ENCODE measurements at places on chromosomes 5 and 9.

- peak; percentile 8 for DNase-seq
Measured at GRCh38 chr5:157857816-157858526, 974 bp downstream of the CLINT1 start.

DNA sequence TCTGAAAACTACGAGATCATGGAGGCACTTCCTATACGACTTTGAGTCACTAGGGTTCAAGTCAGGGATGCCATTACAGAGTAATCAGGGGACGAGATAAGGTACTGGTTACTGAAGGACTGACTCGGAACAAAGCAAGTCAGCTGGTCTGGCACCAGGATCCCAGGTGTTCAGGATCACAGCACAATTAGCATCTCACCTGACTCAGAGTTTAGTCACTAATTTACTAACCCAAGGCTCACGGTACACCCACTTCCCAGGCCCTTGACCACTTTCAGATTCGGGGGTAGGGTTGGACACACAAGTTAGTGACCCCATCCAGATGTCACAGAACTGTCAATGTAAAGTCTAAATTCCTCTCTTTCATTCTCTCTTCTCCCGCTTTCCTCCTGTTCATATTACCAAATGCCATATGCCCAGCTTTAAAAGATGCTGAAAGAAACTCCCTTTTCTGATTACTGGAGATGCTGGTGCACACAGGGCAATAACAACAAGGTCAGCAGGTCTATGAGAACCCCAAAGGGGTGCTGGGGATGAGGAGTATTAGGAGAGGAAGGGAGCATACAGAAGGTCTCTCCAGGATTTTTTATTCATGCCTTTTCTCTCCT lies 657.8 kb downstream of the TLE1 start:
- DNase-seq, result no peak

GRCh38 chr5:170269579-170269978 lies 28.0 kb downstream of the LCP2 start:
- DNase-seq, result peak; percentile 41

- no peak for DNase-seq
Measured at GRCh38 chr5:143217065-143217803, 186.3 kb downstream of the NR3C1 start.

DNA sequence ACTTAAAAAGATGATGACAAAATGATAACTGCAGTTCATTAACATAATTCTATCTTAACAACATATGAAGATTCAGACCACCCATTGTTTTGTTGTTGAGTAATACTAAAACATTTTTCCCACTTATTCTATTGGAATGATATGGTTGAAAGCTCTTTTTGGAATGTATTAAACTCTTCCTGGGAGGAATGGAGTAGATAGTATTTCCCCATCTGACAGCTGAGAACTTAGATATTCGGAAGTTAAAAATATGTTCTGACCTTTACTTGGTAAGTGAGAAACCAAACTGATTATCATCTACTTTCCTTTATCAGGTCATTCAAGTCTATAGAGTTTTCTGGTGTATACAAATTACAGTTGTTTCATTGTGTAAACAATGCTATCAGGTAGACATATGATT lies 452.9 kb downstream of the CSNK1G3 start:
- DNase-seq, result no peak

GRCh38 chr5:167785106-167785505 lies 506.3 kb upstream of the WWC1 start:
- DNase-seq, result no peak

DNA sequence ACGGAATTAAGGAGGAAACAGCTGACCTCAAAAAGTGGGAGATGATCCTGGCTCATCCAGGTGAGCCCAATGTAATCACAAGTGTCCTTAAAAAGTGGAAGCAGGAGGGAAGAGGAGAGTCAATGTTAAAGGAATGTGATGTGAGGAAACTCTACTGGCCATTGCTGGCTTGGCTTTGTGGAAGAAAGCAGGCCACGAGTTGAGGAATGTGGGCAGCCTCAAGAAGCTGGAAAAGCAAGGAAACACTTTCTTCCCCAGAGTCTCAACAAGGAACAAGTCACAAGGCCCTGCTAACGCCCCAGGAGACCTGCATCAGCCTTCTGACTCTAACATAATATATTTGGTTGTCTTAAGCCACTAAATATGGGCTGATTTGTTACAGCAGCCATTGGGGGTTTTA lies 252.8 kb downstream of the PSAT1 start:
- no peak for DNase-seq

GRCh38 chr9:99855467-99856176 lies 33.9 kb downstream of the NR4A3 start:
- no peak for DNase-seq

GRCh38 chr9:626596-626995 lies 214.9 kb upstream of the DMRT1 start:
- no peak for DNase-seq

GRCh38 chr9:120921661-120922181 lies 4.9 kb downstream of the TRAF1 start:
- no peak for DNase-seq

GRCh38 chr9:129236441-129237145 lies 58.5 kb upstream of the IER5L start:
- peak; percentile 20 for DNase-seq

GRCh38 chr5:122943050-122943698 lies 93.4 kb downstream of the PPIC start:
- DNase-seq, result no peak

- no peak for DNase-seq
Measured at GRCh38 chr9:119092125-119092524, 277.1 kb downstream of the BRINP1 start.

DNA sequence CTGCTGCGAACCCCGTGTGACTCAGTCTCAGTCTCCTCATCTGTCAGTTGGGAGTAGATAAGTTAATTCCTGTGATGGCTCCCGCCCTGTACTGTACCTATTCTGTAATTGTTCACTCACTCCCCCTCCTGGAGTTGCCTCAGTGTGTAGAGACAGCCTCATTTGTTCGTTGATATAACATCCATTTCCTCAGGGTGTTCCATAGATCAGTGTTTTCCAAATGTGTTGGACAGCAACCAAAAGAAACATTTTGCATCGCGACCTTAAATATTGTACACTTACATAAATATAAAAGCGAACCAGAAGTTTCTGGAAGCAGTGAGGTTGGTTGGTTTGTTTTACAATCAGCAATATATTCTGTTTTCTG lies 698 bp downstream of the NFX1 start:
- DNase-seq, result no peak

- DNase-seq, result no peak
Measured at GRCh38 chr5:111830333-111830732, 73.3 kb upstream of the NREP start.

DNA sequence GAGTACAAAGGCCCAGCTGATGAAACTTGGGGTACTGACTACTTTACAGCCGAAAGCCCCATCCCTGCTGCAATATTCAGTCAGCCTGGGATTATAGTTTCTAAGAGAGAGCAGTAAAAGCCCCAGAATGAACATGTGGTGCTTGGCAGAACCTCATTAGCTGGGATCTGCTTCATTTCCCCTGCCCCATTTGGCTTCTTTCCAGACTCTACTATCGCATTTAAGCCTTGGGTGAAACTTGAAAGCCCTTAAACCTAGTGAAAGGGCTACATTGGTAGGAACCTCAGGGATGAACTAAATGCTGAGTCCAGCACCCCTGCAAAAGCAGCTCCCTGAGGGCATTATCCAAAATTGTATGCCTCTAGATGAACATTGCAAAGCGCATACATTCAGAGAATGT lies 631.1 kb downstream of the ACTL7B start:
- DNase-seq, result no peak

DNA sequence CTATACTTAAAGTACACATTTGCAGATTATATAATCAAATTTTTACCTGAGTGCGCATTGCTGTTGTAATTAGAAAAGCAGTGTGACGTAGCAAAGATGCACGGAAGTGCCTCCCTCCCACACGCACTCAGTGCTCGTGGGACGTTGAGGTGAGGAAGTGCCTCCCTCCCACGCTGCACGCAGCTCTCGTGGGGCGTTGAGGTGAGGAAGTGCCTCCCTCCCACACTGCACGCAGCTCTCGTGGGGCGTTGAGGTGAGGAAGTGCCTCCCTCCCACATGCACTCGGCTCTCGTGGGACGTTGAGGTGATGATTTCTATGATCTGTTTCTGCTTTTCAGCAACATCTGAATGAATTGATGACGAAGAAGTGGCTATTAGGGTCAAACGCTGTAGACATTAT lies 21.0 kb downstream of the EXOC3 start:
- DNase-seq, result peak; percentile 67

DNA sequence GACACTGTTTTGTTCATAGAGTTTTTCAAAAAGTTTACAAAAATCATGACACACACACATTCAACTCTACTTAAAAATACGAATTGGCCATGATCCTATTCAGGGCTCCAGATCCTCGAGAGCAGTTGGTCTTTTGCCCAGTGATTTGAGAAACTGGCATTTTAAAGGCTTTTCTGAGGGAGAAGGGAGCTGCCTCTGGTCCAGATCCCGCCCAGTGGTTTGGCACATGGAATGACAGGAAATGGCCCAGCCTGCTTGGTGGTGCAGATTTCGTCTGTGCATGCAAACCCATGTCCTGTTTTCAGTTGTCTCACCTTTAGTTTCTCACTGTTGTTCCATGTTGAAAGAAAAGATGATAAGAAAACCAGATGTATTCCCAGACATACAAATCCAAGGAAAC lies 3.6 kb downstream of the CAMK4 start:
- peak; percentile 45 for DNase-seq

DNA sequence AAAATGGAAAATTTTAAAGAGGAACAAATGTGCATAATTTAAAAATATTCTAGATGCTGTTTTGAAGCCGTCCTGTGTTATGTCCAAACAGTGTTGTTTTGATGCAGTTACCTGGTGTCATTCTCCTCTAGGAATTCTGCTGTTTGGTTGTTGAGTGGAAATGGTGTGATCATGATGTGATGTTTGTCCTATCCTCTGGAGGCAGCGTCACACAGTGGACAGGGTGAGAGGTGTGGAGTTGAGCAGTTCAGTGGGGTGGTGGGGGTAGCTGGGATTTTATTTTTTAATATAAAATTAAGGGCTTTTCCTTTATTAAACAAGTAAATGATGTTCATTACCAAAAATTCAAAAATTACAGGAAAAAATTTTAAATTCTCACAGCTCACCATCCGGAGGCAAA lies 31.2 kb downstream of the PRDM6 start:
- DNase-seq, result no peak

DNA sequence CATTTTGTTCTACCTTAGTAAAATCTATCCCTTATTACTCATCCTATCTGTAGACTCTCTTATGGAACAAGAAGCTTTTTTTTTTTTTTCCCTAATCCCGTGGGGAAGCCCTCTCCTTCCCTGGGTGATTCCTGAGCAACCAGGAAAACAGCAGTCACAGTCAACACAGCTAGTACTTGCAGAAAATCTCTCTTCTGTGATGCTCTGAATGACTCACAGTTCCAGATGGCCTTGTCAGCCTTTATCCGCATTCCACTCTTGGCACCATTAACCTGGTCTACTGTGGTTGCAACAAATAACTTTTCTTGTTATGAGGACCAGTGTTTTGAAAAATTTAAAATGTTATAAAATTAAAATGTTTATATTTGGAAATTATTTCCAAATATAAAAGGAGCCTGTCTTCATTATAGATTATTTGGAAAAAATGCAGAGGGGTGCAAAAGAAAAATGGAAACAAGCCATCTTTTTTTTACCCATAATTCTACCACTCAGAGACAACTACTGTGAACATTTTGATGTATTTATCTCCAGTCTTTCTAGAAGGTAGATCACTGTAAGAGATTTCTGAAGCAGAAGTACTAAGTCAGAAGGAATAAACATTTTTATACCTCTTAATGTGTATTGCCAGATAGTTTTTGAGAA lies 486.7 kb downstream of the RAB3C start:
- no peak for DNase-seq

DNA sequence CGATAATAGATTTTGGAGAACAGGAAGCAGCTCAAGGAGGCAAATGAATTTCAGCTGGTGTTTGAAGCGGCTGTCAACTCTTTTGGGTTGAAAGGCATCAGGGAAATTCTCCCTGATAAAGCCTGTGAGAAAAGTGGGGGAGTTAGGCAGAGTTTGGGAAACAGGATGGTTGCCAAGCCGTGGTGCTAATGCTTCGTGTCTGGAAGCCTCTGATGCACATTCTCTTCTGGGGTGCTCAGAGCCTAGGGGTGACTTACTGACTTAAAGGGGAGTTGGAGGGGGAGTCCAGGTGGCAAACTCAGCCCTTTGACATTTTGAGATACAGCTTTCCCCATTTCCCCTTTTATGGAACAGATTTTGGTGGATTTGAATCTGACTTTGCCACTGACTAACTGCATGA lies 202.5 kb upstream of the CLINT1 start:
- no peak for DNase-seq

- no peak for DNase-seq
Measured at GRCh38 chr9:89646189-89646939, 41.6 kb downstream of the GADD45G start.

- no peak for DNase-seq
Measured at GRCh38 chr9:100679834-100680233, 102.0 kb downstream of the CAVIN4 start.

DNA sequence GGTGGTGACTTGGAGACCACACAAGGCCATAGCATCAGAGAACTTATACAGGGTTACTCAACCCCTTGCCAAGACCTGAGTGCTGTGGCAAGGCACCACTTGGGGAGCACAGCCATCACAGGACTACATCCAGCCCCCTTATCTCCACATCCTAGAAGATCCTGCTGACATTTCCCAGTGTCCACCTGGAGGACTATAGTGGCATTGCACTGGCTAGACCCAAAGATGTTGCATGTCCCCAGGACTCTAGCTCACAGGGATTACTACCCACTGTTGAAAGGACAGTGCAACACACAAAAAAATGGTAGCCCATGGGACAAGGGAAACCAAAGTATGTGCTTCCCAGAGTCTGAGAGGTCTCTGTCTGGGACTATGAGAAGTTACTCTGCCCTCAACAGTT lies 411.1 kb upstream of the NUDT12 start:
- DNase-seq, result no peak

GRCh38 chr9:72476100-72476499 lies 45.3 kb upstream of the TMC1 start:
- DNase-seq, result no peak

- DNase-seq, result no peak
Measured at GRCh38 chr9:2745560-2746380, 28.5 kb downstream of the KCNV2 start.

DNA sequence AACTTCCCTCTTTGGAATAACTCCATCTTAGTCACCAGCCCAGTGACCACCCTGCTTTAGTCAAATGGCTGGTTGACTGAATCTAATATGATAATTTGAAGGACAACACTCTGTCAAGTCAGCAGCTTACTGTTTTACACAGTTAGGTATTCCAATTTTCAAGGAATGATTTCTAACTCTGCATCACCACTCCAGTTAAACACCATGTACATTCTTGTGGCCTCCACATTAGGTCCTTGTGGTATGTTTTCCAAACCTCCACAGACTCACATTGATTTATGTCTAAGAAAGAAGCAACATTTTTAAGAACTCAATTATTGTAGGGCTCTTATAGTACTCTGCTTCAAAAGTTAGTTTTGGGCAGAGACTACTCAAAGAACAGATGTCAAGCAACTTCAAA lies 110.7 kb downstream of the TLE1 start:
- no peak for DNase-seq

- no peak for DNase-seq
Measured at GRCh38 chr5:116885825-116886224, 311.2 kb upstream of the SEMA6A start.
